ENCODE measurements at places on chromosomes 2 and 18.

- no peak for DNase-seq
These were observed 239.1 kb downstream of the KCNS3 start for GRCh38 chr2:18117592-18117991.

DNA sequence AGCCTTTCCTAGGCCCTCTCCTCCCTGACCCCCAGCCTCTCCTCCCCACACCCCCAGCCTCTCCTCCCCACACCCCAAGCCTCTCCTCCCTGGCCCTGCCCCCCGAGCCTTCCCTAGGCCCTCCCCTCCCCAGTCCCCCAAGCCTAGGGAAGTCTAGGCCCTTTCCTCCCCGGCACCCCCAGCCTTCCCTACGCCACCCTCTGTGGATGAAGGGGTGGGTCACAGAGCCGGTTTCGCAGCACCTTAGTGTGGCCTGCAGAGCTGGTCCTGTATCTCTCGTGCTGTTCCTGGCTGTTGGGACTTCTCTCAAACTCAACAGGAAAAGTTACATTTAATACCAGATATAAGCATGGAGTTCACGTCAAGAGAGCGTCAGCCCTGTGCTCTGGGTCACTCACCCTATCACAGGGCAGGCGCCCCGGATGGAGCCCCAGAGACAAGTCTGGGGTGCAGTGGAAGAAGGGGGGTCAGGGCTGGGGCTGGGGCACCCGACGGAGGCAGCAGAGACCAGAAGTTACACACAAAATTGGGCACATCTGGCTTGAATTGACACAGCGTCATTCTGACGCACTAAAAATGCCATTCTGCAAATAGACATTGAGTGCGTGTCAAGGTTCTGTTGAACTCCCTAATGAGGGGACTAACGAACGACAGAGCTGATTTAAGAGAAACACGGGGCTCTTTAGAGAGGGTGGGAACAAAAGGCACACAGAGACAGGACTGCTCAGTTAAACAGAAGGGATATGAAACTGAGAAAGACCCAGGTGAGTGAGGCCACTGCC is 24.0 kb downstream of the KCNIP3 start:
- no peak for DNase-seq

DNA sequence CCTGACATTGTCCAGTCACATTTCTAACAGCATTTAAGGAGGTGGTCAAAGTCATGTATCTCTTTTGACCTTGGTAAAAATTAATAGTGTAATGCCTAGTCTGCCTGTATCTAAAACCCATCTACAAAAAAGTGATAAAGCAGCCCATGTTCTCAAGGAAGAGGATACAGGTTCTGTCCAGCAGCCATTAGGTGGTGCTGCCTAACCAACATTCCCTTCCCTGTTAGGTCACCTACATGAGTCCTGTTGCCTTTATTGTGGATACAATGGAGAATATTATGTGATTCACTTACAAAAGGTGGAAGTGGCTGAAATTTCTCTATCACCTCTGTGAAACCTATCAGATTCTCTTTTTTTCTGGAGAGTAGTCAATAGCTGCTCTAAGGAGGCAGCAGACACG is 52.5 kb downstream of the AQP4 start:
- DNase-seq, result peak; percentile 28

DNA sequence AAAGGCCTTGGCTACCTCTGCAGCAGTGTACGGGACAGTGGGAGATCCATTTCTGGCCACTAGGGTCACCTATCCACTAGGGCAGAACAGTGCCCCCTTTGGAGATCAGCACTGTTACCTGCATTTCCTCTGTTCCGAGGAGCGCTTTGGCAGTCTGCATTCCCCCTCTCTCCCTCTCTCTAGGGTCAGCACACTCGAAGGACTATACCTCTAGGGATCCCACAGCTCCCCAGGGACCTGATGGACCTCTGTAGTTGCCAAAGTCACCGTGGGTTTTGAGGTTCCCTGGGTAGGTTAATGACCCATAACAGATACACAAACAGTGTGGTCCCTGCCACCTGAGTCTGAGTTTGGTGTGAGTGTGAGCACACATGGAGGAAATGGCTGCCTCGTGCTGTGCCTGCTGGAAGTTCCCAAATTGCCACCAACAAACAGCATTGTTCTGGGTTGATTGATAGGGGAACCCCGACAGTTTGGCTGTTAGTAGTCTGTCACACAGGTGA is 99.8 kb upstream of the VWC2L start:
- no peak for DNase-seq

GRCh38 chr2:9846554-9846953 is 3.3 kb downstream of the TAF1B start:
- DNase-seq, result no peak

DNA sequence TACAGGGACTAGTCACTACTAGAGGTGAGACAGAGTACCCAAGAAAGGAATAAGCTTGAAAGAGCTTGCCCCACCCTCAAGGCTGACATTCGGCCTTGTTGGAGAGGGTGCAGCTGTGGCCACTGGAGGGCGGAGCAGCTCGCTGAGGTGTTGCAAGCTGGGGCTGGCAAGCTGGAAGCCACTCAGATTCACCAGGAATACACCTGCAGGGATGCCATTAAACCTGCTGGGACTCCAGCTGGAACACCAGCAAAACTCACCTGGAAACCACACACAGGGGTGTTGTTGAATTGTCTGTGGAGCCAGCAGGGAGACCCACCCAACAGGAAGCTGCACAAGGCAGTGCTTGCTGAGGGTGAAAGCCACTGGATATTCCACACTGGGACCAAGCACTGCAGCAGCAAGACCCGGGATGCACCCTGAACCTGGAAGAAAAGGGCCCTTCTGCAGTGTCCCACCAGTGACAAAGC is 26.1 kb downstream of the KCTD18 start:
- DNase-seq, result peak; percentile 18

DNA sequence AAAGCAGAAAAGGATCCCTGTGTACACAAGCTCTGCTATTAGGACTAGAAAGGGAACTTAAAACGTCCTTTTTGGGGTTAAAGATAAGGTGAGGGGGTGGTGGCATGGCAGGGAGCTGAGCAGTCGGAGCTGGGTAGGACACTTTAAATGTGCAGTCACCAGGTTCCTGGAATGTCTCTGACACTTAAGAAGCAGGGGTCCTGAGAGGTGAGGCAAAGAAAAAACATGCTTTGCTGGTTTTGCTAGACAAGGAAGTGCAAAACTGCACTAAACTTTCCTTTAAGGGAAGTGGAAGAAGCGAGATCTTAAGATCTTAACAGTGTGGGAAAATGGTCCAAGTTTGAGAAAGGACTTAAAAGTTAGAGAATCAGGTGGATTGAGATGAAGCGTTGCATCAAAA is 99.5 kb upstream of the MAP3K20 start:
- DNase-seq, result no peak

DNA sequence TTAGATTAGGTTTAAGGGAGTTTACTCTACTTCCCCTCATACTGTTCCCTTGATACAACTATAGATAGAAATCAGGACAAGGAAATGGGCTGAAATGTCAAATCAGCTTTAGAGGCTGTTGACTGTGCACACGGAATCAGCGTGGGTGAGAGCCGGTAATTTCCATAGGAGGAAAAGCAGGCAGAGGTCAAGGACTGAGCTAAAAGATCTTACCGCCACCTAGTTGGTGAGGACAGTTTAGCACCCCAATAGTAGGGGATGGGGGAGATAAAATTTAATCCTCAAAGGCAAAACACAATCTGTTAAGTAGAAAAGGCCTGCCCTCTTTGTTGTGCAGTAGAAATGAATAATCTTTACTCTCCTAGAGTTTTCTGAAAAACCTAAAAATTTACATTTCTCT is 1154.5 kb upstream of the CHAC2 start:
- DNase-seq, result no peak

DNA sequence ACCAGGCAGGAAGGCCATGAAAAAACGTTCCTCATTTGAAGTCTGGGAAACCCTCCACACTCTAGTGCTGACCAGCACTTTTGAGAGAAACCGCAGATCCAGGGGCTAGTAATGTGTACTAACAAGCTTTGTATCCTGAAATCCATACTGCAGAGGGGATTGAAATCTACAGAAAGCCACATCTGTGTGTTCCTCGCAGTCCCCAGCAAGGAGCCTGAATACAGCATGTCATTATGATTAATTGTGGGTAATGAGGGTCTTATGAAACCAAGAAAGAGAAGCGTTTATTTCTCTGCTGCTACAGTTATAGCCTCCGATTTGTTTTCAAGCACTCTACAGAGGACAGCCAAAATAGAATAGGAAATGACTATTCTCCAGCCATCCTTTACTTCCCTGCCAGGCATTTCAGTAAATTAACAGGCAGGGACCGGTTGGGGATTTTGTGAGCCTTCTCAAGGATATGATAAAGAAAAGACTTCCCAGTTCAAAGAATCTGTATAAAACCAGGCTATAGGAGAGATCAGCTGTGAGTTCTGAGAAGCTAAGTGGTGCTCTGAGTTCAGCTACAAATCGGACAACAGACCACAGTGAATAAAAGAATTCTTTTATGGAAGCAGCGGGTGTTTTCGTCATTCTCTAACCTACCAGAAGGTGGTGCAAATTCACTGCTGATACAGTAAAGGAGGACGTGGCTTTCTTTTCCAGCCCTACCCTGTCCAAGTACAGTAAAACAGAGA is 133.4 kb downstream of the INSIG2 start:
- DNase-seq, result peak; percentile 76

GRCh38 chr18:66754335-66754734 is 150.4 kb upstream of the CDH19 start:
- no peak for DNase-seq

DNA sequence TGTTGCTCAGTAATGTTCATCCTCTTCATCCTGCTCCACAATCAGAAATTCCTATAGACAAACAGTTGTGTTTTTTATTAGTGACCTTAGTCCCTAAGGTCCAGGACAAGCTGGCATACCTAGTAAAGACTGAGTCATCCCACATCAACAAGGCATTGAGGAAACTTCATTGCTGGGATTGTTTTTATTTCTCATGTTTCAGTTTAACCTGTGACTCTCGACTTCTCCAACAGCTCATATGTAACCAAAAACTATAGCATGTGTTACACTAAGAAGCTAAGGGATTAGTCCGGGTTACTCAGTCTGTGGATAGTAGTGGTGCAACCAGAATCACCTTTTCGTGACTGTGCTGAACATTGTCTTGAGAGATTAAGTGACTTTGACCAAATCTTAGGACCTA is 292.1 kb downstream of the RDH14 start:
- DNase-seq, result no peak

- no peak for DNase-seq
These were observed 46.6 kb upstream of the GALR1 start for GRCh38 chr18:77203071-77203470.

GRCh38 chr2:149538138-149538833 is 49.3 kb downstream of the MMADHC start:
- DNase-seq, result peak; percentile 57

DNA sequence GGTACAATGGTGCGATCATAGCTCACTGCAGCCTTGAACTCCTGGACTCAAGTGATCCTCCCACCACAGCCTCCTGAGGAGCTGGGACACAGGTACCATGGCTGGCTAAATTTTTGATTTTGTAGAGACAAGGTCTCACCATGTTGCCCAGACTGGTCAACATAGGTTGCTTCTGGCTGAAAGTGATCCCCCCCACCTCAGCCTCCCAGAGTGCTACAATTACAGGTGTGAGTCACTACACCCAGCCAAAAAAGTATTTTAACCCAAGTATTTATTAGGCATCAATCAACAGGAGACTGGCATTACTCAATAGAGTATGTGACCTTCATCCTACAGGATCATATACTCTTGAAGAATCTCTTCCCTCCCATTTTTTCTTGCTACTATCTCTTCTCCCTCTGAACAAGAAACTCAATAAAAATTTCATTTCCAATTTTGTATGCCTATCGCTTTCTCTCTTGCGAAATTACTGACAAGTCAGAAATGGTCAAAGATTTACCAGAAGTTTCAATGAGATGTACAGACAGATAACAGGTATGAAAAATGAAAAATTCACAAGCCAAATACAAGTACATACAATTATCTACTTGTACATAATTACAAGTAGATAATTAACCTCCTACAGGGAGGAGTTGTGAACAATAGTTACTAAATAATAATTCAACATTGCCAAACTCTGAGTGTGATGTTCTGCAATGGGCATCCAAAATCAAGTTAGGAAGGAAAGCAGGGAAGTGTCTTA is 34.9 kb upstream of the CCNT2 start:
- no peak for DNase-seq

DNA sequence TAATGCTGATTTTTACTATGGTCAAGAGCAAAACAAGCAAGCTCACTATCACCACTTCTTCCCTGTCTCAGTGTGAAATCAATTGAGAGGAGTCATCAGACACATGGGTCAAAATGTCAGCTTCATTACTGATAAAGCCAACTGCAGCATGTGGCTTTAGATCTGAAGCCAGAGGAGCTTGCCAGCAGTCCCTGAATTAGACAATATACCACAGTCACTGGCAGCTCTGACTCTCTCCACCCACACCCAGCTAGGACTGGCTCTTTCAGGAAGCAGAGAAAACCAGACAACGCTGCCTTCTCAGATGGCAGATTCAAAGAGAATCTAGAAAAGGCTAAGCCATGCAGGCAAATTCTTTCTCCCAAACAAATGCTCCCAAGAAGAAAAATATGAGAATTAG is 20.0 kb upstream of the ASB18 start:
- DNase-seq, result no peak

DNA sequence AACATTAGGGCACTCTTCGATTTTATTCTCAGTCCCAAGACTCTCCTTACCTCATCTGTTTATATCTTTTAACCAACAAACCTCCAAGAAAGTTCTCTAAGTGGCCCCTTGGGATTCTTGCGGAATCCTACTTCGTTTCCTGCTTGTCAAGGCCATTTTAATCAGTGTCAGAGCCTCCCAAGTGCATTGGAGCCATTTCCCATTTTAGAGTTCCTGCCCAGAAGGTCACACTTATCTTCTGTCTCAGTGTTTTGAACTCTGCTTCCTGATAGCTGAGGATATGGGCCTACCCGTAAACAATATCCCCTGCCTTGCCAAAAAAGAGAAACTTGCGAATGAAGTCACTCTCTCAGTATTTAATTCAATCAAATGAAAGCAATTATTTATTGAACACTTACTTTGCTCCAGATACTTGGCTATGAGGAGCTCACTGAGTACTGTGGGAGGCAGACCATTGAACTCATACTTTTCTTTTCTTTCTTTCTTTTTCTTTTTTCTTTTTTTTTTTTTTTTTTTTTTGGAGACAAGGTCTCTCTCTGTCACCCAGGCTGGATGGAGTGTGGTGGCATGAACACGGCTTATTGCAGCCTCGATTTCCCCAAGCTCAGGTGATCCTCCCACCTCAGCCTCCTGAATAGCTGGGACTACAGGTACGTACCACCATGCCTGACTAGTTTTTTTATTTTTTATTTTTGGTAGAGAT is 5.7 kb upstream of the NOSTRIN start:
- DNase-seq, result no peak

DNA sequence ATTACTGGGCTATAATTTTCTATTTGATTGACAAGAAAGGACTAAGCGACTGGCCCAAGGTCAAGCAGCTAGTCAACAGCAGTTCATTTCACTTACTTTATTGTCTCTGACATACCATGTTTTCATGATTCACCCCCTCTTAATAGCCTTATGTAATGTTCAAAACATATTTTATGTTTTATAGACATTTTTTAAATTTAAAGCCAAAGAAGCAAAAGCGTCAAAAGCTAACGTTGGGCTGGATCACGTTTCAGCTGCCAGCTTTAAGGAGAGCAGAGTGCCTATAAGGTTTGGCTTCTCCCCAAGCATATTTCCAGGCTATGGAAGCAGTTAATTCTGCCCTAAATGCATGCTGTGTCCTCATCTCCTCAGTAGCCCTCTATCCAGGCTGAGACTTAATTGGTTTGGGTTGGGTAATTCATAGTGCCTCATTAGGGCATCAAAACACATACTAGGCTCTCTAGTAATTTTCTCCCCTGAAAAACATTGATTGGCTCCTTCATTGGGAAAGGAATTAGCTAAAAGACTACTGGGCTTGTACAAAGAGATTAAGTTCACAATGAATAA is 94.8 kb upstream of the CREB1 start:
- no peak for DNase-seq

All from urothelium cell line (cell line).